ENCODE measurements at places on chromosomes 3 and 15.

GRCh38 chr15:47246317-47246716 is 471.0 kb upstream of the SEMA6D start:
- DNase-seq = no peak

DNA sequence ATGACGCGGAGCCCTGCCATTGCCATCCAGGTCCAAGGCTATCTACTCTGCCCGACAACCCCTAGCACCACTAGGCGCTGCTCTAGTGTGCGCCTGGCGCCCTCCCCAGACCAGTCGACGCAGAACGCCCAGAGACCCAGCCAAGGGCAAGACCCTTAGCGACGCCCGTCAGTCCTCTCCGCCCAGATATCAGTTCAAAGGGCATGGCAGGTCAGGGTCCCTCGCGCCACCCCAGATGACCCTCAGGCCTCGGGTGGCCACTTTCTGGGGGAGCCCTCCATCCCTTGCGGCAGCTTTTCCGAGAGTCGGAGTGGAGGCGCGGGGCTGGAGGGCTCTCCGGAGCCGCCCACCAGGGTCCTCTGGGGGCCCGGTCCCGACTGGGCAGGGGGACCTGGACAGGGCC is 371 bp upstream of the CLSTN2 start:
- DNase-seq = peak; percentile 82

DNA sequence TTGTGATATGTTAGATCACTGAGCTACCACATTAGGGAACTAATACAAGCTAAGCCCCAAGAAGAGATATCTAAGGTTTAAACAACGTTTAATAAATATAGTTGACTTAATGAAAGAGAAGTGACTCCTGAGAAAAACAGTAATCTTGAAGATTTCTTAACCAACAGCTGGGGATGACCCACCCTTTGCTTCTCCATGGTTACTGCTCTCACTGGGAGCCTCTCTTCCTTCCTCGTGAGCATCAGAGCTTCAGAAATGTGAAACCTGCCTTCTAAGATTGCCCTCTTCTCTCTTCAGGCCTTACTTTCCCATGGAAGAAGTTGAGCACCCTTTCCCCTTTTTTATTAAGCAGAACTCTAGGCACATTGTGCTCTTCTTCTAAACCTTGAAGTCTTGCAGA is 132.2 kb upstream of the NR2E3 start:
- no peak for DNase-seq

GRCh38 chr3:160257606-160258005 is 32.4 kb downstream of the C3orf80 start:
- DNase-seq = no peak

DNA sequence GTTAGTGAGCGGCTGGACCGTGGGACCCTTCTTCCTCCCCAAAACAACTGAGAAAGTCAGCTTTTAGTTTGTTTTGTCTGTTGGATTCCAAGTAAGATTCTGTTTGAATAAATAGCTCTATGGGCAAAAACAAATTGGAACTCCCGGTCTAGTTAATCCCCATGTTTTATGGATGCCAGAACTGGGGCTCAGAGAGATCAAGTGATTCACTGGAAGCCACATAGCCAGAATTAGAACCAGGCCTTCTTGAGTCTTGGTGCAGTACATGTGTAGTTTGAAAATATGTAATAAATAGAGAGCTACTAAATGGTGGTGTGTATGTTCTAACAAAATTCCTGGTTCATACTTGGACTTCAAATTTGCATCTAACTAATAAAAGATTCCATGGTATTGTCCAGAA is 29.3 kb upstream of the POLR2M start:
- DNase-seq = no peak

DNA sequence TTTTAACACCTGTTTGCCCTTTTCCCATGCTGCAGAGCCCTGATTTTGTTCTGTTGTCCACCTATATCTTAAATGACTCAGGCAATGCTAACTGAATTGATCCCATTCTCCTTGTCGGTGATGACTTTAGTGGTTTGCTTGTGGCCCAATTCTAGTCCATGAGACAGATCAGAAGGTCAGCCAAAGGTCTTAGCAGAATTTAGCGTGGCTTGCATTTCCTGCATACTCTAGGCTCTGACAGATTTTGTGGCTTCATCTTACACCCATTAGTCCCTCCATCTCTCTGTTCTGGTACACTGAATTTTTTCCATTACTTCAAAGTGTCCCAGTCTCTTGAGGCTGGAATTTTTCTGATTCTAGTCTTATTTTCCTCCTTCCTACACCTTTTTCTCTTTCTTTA is 161.9 kb downstream of the STAC start:
- DNase-seq = no peak

DNA sequence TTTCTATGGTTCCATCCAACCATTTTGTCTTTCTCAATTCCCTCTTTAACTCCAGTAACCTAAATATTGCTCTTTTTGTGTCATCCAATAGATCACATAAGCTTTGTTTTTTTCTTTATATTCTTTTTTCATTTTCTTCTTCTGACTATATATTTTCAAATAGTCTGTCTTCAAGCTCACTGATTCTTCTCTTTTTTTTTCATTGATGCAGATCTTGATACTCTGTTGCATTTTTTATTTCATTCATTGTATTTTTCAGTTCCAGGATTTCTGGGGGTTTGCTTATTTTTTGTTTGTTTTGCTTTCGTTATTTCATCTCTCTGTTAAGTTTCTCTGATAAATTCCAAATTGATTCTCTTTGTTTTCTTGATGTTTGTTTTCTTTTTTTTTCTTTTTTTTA is 36.2 kb downstream of the CLDN1 start:
- DNase-seq = no peak

DNA sequence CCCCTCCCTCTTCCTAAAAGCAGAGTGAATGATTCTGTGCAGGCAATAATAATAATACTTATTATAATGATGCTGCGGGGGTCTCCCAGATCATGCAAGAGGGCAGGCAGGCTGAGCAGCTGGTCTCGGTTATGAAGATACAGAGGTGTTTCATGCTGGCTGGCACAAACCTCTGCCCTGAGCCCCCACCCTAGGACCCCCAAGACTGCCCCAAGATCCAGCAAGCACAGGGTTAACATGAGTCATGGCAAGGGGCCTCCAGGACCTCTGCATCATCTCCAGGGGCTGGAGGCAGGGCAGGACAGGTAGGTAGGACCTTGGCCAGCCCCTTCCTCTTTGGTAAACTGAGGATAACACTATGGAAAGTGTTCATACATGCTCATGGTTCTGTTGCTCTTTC is 2.7 kb downstream of the MGLL start:
- DNase-seq = no peak

DNA sequence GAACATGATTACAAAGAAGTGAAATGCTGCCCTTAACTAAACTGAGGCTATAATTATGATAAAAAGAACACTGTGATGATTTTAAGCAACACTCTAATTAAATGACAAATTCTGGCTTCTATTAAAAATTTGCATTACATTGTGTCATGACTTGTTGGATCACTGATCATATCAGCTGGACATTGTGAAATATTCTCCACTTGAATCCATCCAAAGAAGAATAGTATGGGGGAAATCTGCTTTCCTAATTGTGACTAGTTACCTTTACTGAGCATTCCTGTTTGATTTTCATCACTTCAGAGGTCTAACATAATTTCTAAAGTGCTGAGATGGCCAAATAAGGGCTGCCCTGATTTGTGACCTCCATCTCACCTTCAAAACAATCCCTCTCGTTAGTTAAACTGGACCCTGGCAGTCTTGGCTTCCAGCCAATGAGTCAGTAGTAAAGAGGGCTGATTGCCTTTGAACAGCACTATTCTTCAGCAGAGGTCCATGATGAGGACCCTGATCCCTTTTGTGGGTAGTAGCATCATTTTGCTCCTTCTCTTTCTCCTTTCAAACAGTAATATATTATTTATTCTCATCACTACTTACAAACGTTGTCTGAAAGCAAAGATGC is 53.5 kb upstream of the LEKR1 start:
- DNase-seq = no peak

GRCh38 chr3:120418446-120418845 is 32.3 kb downstream of the FSTL1 start:
- no peak for DNase-seq

GRCh38 chr3:154775821-154776548 is 304.1 kb upstream of the MME start:
- no peak for DNase-seq

DNA sequence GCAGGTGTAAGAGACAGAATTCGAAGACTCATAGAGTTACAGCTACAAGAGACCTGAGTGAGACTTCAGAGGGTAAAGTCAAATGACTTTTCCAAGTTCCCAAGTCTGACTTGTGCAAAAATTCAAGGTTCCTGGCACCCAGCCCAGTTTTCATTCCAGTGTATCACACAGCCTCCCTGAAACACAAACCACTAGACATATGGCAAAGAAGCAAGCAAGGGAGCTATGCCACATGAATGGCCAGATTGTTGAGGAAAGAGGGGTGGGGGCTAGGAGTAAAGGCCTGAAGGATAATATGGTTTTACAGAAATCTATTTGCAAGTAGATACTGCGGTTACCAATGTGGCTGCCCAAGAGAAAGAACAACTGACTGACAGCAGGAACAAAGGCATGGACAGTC is 301.2 kb downstream of the MECOM start:
- no peak for DNase-seq

DNA sequence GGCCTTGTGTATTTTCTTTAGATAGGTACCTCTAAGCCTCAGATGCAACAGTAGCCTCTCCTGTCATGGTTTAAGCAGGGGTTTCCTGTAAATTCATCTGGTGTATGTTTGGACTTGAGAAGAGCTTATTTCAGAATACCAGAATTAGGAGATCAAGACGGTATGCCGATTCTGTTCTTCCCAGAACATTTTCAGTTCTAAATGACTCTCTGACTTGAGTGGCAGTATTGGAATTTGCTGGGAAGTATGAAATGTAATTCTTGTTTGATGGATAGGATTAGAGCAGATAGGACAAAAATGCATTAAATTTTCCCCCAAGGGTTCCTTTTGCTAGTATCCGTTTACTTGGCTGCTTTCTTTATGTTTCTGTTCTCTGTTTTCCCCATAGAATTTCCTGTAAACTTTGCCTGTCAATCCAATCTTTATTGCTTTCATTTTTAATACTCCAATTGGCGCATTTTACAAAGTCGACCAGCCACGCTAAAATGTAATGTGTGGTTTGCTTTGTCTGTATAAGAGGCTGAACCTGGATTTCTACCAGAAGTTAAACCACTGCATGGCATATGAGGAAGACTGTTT is 612.2 kb downstream of the RBMS3 start:
- DNase-seq = no peak

DNA sequence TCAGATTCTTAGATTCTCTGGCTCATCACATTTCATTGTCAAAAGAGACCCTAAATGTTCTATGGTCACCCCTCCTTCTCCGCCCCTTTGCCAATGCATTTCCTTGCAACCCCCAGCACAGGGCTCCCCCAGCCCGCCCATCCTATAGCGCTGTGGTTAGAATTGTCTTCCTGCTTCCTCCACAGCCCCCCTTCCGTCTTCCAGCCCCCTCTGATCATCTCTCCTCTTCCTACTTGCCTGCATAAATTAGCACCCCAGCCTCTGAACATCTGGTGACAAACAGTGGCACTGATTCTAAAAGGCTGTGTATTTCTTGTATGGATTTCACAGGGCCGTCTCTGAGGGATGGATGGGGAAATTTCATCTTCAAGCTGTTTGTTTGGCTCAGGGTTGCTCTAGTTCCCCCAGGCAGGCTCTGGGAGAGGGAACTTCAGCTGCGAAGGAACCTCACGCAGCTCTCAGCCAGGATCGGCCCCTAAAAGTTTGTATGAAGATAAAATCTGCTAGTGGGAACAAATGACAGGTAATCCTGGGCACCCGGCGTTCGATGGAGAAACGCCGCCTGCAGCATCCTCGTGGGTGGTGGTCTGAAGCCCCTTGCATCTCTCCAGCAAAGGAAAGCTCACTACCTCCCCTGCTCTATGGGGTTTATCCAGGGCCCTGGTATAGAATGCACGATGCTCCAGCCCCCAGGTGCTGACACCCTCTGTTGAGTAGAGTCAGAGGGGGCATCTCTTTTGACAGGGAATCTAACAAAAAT is 83.0 kb downstream of the WNT7A start:
- no peak for DNase-seq

DNA sequence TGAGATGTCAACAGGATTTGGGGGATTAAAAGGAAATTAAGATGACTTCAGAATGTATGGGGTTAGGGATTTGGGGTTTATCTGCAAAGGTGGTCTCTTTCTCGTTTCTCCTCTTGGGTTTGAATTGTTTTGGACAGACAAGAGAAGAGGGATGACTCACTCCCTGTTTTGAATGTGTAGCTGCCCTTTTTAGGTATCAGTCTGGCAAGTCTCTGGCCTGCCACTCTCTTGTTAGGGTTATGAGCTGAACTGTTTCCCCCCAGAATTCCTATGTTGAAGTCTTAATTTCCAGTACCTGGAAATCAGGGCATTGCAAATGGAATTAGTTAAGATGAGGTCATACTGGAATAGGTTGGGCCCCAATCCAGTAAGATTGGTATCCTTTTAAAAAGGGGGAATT is 291.7 kb downstream of the MEX3B start:
- no peak for DNase-seq

- DNase-seq = peak; percentile 68
These were observed 2.6 kb upstream of the ZSCAN2 start for GRCh38 chr15:84598250-84598649.

DNA sequence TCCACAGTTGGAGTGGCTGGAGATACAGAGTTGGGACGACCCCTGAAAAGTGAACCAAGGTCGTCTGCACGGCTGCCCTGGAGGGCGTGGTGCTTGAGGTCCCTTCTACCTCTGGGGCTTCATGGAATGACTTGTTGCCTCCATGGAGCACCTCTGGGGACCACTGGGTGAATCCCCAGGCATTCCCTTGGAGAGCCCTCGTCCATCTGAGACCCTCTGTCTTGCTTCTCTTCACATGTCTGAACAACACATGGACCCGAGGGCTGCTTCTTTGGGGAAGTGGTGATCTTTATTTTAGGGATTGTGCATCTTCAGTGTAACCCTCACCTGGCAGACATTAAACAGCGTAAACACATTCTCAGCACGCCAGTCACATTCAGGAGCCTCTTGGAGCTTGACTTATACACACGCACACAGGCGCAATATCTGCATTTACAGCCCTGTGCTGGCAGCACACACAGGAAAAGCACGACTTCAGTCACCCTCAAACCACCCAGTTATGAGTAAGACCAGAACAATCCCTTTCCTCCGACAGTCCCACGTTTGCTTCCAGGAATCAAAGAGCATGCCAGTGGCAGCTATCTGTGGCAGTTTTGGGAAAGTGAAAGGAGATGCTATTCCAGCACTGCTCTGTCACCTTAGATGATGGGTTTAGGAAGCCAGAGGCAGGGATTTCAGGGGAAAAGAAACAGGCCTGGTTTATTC is 12.6 kb downstream of the FAM107A start:
- no peak for DNase-seq

DNA sequence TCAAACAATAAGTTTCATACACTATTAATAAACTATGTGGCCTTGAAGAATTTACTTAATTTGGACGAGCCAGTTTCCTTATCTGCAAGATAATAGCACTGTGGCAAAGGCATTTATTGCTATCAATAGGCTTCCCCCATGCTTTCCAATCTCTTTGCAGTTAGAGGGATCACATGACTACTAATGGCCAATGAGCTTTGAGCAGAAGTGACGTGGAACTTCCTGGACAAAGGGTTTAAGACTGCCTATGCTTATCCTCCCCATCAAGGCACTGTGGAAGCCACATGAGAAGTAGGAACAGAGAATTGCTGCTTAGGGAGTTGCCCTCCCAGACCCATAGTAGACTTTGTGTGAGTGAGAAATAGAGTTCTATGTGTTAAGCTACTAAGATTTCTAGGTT is 16.7 kb upstream of the ZMAT3 start:
- no peak for DNase-seq
